ENCODE measurements at places on chromosomes 3 and 15.

DNA sequence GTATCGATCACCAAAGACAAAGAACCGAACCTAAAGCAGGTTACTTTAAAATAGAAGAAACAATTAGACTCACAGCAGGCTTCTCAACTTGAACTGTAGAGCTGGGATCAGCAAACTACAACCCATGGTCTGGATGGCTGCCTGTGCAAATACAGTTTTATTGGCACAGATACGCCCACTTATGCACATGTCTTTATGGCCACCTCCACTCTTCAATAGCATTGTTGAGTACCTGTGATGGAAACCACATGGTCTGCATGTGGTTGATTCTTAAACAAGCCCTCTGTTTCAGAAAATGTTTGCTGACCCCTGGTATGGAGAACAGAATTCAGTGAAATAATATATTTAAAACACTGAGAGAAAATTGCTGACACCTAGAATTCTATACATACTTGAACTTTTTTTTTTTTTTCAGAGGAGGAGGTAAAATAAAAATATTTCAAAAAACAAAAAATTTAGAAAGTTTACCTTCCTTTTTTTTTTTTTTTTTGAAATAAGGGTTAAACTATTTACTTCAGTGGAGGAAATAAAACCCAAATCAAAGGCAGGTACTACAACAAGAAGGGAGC is 263.8 kb upstream of the ATP10A start:
- DNase-seq, result no peak

DNA sequence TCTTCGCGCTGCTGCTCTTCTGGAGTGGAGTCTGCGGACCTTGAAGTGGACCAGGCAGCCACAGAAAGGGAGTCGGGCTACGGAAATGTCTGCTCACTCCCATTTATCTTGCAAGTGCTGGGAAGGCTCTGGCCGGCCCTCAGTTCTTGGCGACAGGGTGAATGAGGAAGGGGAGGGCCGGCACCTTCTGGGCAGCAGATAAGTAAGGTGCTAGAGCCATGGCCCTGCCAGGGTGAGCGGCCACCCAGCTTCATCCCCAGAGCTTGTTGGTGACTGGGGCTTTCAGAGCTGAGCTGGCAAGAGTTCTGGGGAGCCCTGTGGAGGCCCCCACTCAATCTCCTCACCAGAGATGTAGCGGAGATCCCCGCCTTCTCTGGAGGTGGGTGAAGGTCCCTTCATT is 103.5 kb downstream of the ASB7 start:
- DNase-seq, result no peak

- no peak for DNase-seq
Observed at GRCh38 chr15:69793431-69793780, 304.3 kb downstream of the TLE3 start.

DNA sequence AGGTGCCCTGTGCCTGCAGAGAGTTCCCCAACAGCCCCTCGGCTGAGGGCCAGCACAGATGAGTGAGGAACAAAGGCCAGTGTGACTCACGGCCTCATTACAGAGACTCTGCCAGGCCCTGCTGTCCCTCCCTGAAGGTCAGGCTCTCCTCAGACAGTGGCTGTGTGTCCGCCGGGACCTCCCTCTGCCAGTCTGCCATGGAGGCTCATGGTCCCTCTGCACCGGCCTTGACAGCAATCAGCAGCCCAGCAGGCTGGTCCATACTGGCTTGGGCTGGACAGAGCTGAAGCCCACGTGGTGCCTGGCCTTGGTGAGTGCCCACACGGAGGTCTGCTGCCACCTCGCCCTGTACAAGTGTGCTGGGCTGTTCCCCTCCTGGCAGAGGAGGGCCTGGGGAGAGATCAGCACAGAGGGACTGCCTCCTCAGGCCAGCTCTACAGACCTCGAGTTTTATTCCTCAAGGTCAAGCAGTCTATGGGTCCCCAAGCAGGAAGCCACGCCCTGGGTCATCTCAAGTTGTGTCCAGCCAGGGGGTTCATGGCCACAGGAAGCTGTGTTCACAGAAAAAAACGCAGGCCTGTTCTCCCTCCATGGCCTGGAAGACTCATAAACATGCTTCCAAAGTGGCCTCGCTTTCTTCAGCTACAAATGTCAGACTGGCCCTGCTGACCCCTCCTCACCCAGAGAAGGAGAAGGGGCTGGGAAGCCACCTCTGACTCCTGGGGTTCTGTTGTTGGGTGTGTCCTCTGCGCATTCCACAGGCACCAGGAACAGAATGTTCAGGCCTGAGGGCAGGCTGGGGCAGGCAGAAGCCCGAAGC is 27.0 kb downstream of the SLC41A3 start:
- DNase-seq, result no peak

DNA sequence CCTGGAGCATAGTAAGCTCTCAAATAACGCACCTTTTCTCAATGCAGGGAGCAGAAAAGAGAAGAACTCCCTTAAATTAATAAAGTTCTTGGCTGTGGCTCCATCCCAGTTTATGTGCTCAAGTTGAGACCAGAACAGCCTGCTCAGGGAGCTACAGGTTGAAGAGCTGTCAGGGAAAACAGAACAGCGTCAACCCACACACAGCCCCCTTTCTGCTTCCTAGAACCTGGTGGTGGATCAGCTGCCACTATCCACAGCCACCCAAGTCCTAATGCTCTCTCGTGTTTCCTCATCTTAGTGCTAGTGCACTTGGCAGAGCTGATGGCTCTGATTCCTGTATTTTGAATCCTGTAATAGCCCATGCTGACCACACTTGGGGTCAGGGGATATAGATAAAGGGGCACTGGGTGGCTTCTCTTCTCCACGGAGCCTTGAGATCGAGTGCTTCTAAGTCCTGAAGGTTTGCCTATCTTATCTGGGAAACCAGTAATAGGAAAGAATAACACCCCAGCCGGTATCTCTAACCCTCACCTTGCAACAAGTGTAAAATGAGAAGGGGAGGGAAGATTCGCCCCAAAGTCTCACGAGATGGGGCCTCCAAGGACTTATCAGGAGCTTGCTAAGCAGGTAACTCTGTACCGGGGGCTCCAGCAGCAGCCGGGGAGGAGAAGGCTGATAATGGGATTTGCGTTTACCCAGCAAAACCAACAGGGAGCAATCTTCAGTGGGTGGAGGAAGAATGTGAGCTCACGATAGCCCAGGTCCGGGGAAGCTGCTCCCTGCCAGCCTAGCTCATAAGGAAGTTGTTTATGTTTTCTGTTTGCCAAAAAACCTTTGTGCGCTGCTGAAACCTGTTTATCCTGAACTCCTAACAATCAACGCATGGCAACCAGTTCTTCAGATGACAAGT is 136.2 kb upstream of the ICE2 start:
- no peak for DNase-seq

DNA sequence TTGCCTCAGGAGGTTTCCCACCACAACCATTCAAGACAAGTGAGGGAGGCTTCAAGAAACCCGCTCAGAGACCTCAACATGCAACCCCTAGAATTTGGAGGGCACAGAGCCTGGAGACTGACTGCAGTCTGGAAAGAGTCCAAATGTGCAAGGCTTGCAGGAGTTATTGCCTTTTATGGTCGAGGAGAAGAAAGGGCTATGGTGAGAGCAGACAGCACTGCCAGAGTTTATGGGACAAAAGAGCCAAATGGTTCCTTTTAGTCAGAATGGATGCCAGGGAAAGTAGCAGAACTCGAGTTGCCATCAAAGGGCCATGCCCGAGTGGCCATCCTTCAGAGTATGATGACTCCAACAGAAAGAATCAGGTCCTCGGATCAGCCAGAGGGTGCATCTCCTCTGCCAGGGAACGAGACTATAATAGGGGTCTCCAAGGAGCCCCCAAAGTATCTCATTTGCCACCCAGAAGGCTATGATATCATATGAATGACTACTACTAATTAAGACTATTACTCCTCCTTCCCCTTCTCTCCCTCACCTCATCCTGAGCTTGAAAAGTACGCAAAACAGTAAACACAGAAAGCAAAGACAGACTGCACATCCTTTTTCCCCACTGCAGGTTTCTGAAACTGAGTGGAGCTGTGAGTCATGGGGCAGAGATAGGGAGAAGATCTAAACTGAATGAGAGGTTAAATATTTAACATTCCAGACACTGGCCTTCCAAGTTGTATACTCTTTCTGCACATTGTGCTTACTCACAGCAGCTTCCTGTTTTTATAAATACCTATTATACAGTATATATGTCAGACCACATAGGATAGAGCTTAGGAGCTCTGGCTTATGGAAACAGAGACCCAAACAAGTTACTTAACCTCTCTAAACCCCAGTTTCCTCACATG is 33.9 kb upstream of the TMCO5A start:
- DNase-seq, result no peak

- no peak for DNase-seq
Observed at GRCh38 chr15:71275098-71275497, 159.8 kb downstream of the THSD4 start.

GRCh38 chr3:137294839-137295238 is 337.1 kb downstream of the IL20RB start:
- DNase-seq, result no peak

- no peak for DNase-seq
Observed at GRCh38 chr3:71245971-71246880, 337.3 kb downstream of the FOXP1 start.

GRCh38 chr3:43499256-43499655 is 122.6 kb downstream of the ANO10 start:
- DNase-seq, result no peak

DNA sequence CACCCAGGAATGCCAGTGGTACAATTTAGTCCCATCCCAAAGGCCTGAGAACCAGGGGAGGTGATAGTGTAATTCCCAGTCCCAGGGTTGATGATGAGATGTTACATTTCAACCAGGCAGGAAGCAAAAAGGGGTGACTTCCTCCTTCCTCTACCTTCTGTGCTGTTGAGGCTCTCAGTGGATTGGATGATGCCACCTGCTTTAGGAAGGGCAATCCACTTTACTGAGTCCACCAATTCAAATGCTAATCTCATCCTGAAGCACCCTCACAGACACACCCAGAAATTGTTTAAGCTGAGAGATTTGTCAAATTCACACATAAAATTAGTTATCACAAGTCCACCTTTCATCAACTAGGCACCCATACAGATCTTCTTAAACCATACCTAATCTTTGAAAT is 418.5 kb upstream of the GOLIM4 start:
- no peak for DNase-seq

GRCh38 chr3:177201700-177202397 is 4.6 kb upstream of the TBL1XR1 start:
- DNase-seq, result no peak

DNA sequence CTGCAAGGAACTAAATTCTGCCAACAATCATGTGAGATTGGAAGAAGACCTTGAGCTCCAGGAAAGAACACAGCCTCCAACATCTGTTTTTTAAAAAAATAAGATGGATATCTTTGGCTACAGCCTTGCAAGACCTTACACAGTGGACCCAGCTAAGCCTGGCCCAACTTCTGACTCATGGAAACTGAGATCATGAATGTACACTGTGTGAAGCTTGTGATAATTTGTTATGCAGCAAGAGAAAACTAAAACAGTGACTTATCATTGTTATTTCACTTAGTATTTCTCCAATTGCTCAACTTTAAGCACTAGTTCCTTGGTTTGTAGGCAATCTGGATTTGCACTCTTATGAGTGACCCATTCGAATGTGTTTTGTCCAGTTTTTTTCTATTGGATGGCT is 29.3 kb downstream of the SHQ1 start:
- DNase-seq, result no peak

GRCh38 chr3:74643636-74644035 is 29.2 kb upstream of the CNTN3 start:
- no peak for DNase-seq

DNA sequence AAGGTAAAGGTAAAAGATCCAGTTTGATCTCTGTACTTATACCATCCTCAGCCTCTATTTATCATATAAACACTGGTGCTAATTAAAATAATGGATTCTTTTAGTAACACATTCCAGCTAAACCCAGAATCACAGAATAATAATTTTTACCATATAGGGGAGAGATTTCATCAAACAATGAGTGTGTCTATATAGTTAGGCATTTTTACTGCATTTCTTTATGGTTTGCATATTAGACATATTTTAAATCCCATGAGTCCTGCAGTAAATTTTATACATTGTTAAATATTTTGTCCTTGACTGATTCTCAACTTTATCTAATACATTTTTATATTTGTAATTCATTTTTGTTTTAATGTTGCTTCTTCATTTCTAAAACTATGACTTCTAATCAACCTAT is 323.7 kb upstream of the AGTR1 start:
- no peak for DNase-seq

DNA sequence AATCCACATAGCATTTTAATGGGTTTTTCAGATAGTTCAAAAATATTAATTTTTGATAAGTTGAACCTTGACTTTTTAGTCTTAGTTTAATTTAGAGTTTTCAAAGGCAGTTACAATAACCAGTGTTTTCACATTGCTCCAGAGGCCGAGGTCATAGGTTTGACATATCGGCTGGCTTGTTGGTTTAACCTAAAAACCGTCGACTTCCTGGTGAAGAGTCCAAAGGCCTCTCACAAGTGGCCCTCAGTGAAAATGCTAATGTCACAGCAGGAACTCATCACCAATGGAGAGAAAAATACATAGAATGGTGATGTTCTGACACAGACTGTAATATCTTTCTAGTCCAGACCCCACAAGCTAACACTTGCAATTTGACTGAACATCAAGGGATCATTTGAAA is 642.3 kb downstream of the PLOD2 start:
- DNase-seq, result no peak

GRCh38 chr3:119893769-119894168 is 111.9 kb downstream of the NR1I2 start:
- DNase-seq, result no peak

DNA sequence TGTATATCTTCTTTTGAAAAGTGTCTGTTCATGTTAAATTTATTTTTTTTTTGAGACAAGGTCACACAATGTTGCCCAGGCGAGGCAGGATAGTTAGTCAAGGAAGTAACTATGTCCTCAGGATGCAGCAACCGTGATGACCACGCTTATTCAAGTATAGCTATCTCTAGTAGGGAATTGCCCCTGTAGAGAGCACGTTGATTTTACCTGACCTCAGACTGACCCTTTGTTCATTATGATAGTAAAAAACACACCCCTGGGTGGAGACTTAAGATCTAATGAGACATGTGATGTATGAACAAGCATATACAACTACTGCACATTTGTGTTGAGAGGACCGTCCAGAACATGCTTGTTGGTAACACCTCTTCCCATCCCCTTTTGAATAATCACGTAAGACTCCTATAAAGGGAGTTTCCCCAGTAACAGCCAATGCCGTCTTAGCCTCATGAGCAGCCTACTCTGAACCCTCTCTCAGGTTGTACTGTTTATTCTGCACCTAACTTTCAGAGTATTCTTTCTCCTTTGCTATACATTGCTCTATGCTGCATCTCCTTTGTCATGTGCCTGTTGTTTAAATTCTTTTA is 32.9 kb downstream of the ZNF621 start:
- DNase-seq, result no peak

DNA sequence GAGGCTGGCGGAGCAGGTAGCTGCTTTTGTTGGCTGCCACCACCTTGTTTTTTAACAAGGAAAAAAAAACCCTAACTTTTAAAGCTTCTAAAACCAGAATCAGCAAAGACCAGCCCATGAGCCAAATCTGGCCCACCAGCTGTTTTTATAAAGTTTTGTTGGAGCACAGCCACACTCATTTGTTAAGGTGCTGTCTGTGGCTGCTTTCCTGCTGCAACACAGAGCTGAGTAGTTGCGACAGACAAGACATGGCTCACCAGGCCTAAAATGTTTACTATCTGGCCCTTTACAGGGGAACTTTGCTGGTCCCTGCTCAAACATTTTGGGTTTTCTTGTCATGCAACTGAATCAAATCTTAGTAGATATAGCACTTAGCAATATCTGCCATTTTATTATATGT is 18.9 kb downstream of the EFCAB12 start:
- DNase-seq, result no peak
